Lower leg skin (tissue), 4 donors: ENCODE measurements at places on chromosomes 16 and 17.

- peak; percentile 64 for DNase-seq
Measured at GRCh38 chr17:59844884-59845594, 47.7 kb downstream of the TUBD1 start.

GRCh38 chr16:51166541-51166940 is 15.5 kb upstream of the SALL1 start:
- no peak for DNase-seq

GRCh38 chr16:1809281-1809801 is 15.8 kb upstream of the IGFALS start:
- DNase-seq = no peak

DNA sequence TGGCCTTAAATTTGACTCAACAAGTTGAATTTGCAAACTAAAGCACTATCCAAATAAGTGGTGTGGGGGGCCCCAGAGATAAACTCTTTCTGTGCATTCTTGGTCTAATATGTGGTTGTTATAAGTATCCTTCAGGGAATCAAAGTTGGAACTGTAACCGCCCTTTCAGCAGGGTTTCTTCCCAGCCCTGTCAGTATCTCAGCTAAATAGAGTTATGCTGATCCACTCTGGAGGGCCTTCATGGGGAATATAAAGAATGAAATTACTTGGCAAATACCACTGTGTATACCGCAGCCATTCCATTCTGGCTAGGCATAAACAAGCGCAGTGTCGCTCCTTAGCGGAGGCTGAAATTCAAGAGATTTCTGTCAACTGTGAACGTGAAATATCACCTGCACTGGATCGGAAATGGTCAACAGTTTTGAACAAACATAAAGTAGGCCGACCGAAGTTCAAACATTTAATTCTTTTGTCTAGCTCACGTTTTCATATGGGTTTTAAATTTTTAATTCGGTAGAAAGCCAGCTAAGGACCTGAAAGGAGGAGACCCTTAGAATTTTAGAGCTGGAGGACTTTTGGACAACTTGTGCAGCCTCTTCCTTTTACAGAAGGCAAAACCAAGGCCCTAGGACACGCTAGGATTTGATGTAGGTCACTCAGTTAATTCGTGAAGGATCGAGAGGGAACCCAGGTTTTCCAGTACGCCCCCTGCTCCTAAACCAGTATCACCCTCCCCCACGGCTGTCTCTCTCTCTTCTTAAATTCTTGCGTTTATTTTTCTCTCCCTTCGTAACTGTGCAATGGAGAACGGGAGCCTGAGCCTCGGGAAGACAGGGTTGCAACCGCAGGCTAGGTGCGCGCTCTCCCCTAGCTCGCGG is 74.7 kb downstream of the CHD9 start:
- no peak for DNase-seq

GRCh38 chr16:86093801-86094750 is 195.1 kb downstream of the IRF8 start:
- peak; percentile 81 for DNase-seq

DNA sequence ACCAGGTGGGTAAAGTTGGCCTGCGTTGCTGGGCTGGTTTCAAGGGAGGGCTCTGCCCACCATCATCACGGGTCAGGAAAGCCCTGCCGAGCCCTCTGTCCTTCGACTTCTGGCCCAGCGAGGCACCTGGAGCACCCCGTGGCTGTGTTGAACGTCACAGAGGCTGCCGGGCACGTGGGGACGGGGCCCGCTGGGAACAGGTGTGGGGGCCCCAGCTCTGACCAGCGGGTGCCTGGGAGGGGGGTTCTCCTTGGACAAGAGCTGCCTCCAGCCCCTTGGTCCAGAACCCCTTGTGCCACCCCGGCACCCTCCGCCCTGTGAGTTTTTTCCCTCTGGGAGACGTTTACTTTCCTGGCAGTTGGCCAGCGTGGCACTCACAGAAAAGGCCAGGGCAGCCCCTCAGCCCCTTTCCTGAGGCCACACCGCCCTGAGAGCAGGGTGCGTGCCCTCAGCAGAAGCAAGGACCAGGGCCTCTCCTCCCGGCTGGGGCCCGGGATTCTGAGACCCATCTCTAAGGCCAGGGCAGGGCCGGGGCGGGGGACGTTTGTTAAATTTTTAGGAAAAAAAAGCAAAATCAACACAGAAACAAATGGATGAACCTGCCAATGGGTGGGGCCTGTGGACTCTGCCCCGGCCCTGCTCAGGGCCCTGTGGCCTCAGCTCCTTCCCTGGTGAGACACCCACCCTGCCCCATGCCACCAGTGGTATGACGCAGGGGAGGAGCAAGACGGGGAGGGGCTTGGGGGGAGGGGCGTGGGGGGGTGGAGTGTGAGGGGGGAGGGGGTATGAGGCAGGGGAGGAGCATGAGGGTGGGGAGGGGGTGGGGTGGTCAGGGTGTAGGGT is 31.3 kb upstream of the GNG13 start:
- DNase-seq = no peak

- no peak for DNase-seq
Measured at GRCh38 chr17:40450175-40450574, 6.9 kb downstream of the IGFBP4 start.

DNA sequence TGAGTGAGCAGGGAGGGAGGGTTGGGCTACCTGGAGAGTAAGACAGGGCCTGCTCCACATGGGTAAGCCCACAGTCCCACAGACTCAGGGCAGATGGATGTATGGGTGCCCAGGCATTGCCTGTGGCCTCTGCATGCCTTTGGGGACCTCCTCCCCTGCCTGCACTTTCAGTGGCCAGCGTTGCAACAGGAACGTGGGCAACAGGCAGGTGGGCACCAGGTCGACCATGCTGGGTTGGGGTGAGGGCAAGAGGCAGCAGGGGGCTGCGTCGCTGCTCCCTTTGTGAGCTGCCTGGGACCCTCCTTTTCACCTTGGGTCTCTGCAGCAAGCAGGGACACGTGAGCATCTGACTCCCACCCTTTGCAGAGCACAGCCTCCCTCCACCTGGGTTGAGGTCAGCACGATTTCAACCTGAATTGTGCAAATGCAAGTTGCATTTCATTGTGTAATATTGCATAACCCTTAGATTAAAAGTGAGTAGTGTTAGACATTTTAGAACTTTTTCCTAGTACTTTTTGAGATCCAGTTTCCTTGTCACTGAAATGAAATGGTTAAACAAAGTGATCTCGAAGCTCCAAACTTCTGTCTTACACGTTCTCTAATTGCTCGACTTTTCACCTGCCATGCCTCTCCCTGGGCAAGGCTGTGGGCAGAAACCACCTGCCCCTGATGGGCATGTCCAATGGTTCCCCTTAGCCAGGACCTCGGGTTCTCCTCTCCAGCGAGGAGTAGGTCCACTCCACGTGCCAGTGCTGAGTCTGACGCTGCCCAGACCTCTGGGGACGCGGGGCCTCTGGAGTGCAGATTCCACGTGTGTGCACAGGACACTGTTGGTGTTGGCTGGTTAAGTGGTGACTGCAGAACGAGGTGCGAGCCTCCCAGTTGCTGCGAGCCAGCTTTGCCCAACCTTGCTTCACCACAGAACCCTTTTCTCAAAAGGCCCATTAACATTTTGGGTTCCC is 32.9 kb upstream of the IL17C start:
- no peak for DNase-seq
